ENCODE measurements at places on chromosomes 6 and 20.

GRCh38 chr20:39338469-39339376 lies 376.6 kb downstream of the DHX35 start:
- DNase-seq, result no peak

DNA sequence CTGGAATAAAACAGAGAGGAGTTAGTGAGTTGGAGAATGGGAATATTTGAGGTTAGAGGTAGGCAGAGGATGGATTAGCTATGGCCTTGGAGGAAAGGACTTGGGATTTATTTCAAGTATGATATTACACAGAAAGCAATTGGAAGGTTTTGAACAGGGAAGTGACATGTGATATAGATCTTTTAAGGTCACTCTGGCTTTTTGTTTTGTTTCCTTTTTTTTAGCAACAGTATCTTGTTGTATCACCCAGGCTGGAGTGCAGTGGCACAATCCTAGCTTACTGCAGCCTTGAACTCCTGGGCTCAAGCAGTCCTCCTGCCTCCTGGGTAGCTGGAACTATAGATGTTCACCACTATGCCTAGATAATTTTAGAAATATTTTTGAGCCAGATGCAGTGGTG lies 190.3 kb downstream of the UTRN start:
- no peak for DNase-seq

DNA sequence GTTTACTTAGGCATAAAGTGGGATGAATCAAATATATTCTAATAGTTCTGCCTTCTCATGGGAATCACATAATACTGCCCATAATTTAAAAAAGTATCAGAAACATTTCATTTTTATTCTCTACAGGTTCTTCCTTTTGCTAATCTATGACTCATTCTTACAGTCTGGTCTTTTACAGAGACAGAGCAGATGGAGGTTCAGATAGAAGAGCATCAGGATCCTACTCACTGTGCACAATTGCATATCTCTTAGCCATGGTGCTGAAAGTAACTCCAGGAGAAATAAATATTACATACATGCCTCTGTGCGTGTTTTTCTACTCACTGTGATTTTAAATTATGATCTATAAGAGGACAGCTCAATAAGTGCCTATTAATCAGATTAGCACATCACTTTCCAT lies 16.3 kb upstream of the OR2B6 start:
- no peak for DNase-seq

- no peak for DNase-seq
These were observed 74.4 kb upstream of the TBC1D7 start for GRCh38 chr6:13402711-13403110.

GRCh38 chr6:3209114-3210023 lies 18.1 kb downstream of the TUBB2B start:
- DNase-seq, result no peak

DNA sequence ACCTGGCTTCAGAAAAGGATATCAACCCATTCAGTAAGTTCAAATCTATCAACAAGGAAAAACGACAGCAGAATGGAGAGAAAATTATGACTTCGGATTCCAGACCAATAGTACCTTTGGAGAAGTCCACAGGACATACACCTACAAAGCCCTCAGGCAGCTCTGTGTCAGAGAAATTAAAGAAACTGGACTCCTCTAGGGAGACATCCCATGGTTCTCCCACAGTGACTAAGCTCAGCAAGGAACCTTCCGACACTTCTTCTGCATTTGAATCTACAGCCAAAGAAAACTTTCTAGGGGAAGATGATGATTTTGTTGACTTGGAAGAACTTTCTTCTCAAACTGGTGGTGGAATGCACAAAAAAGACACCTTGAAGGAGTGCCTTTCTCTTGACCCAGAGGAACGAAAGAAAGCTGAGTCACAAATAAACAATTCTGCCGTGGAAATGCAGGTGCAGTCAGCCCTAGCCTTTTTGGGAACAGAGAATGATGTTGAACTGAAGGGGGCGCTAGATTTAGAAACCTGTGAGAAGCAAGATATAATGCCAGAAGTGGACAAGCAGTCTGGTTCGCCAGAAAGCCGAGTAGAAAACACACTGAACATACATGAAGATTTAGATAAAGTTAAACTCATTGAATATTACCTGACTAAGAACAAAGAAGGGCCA lies 67.4 kb upstream of the HINT3 start:
- no peak for DNase-seq

- DNase-seq, result no peak
These were observed 13.3 kb downstream of the GABBR1 start for GRCh38 chr6:29619578-29620160.

- DNase-seq, result no peak
These were observed 403.3 kb downstream of the EPM2A start for GRCh38 chr6:145332011-145332410.

- DNase-seq, result no peak
These were observed 310.7 kb upstream of the CDH4 start for GRCh38 chr20:60941379-60941778.

DNA sequence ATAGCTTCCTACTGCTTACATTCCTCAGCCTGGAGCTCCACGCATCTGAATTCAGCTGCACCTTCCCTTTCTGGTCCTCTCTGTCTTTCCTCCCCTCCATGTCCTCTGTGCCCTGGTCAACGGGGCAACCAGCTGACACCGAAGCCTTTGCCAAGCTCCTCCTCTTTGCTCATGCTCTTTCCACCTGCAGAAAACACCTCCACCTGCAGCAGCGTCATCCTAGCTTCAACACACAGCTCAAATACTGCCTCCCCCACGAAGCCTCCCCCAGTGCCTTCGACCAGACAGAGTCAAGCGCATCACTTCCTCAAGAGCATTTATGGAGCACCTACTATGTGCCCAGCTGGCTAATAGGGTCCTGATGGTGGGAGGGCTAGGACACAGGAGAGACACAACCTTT lies 9.2 kb downstream of the CDH22 start:
- no peak for DNase-seq

DNA sequence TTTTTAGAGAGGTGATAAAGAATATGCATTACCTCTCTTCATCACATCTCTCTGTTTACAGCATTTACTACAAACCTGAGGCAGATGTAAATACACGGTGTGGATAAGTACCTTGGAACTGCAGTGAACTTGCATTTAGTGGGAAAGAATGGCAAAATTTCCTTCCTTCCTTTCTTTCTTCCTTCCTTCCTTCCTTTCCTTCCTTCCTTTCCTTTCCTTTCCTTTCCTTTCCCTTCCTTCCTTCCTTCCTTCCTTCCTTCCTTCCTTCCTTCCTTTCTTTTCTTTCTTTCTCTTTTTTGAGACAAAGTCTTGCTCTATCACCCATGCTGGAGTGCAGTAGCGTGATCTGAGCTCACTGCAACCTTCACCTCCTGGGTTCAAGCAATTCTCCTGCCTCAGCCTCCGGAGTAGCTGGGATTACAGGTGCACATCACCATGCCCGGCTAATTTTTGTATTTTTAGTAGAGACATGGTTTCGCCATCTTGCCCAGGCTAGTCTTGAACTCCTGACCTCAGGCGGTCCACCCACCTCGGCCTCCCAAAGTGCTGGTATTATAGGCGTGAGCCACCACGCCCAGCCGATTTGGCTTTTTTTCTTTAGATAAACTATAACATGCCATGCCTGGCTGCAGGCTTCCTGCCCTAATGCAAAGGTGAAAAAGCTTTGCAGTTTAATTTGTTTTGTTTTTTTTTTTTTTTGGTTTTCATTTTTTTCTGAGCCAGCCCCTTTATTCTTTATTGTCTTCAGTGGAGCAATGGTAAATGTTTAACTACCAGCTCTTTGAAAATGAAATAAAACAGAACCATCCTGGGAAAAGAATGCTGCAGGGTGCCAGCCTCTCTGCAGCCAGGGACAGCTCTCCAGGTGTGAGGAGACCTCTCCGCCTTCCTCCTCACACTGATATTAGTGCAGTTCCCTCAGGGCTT lies 64.2 kb upstream of the NEDD9 start:
- no peak for DNase-seq

DNA sequence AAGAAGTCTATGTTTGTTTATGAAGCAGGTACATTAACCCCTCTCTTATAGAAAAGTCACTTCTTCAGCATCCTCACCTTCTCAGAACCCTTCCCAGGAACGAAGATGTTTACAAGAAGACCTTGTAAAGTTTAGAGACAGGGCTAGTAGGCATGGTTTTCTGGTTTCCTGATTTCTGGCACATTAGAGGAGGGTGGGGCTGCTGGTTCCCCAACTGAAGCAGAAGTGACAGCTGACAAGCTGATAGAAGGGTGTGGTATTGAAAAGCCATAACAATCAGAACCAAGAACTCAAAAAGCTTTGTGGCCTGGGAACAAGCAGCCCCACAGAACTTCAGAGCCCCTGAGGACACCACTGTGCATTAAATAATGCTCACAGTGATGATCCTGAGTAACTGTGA lies 91.2 kb downstream of the RTN4IP1 start:
- no peak for DNase-seq

DNA sequence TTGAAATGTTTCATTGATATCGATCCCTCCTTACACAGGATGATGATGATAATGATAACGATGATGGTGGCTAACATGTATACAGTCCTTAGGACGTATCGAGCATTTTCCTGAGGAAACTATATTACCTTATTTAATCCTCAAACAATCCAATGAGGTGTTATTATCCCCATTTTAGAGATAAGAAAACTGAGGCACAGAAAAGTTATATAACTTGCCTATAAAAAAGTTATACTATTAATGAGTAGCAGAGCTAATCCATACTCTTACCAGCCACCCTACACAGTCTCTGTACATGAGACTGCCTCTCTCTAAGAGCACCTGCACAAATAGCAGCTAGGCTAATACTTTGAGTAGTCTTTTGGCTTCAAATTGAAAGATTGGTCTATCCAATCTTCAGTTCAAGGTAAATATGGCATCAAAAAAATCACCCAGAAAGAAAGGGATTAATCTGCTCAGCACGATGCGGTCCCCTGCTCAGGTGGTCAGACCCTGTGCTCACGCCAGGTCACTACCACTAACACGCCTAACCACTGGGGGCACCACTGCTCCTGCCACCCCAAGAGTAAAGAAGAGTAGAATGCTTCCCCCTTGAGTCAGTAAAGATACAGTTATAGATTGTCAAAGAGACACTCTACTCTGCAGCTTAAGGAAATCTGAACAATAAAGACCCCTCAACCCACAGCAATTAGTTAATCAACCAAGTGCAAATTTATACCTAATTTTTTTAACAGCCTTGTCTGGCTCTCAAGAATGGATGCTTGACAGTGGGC lies 15.0 kb downstream of the GABBR1 start:
- DNase-seq, result no peak

DNA sequence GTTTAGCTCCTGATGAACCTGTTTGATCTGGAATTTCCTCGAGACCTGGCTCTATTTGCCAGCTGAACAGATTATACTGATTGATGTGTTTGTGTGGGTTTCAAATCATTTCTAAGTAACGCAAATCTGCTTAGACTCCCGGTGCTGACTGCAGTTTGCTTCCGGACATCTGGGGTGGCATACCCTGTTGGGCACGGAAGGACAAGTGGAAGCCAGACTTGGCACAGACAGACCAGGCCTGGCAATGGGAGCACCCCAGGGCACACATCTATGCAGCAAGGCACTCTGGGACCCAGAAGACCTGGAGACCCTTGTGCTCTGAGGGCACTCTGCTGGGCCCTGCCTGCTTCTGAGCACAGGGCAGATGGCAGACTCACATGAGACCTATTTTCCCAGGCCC lies 433.7 kb upstream of the CHD6 start:
- DNase-seq, result no peak

- DNase-seq, result no peak
These were observed 33.8 kb upstream of the MRPS10 start for GRCh38 chr6:42251500-42251899.

- no peak for DNase-seq
These were observed 3.7 kb downstream of the SAPCD1 start for GRCh38 chr6:31765910-31766794.

- DNase-seq, result no peak
These were observed 146.6 kb downstream of the ANKRD60 start for GRCh38 chr20:58081846-58082245.

DNA sequence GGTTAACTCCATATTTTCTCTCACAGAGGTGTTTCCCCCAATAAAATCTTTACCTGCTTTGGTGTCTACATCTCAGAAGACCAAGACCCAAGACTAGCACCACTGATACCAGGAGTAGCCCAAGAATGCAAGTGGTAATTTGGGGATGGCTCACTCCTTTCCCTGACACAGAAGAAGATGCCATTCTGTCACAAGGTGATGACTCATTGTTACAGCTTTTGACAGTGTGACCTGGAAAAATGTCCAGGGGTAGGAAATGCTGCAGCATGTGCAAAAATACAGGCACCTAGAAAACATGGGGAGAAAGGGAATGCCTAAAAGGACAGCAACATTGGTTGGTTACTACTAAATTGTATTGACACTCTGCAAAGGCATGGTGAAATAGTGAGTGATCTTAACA lies 254.0 kb upstream of the GJE1 start:
- DNase-seq, result no peak

- no peak for DNase-seq
These were observed 16.6 kb downstream of the CRYBG1 start for GRCh38 chr6:106377061-106377540.

DNA sequence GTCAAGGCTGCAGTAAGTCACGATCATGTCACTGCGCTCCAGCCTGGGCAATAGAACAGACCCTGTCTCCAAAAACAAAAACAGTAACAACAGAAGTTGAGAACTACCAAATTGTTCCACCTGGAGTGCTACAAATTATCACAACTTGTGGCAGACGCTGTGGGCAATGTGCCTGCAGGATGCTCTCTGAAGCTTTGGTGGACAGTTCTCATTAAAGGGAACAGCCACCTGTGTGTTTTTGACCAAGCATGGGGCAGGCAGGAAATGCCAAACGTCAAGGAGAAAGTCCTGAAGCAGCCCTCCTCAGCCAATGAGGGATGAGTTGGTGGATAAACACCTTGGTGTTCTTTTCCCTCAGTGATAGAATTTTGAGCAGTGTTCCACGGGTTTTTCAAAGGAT lies 15.8 kb downstream of the COX4I2 start:
- DNase-seq, result no peak

- DNase-seq, result no peak
These were observed 128.9 kb upstream of the SHLD1 start for GRCh38 chr20:5621305-5621704.

- no peak for DNase-seq
These were observed 773.6 kb upstream of the CHD6 start for GRCh38 chr20:42391807-42392206.

Data from stimulated activated CD4-positive, alpha-beta T cell treated with anti-CD3 and anti-CD28 coated beads, TNF-alpha, amount 100 ng/mL, for 1 hour (primary cell).